C1 segment of cervical spinal cord (tissue), 14 donors: ENCODE measurements at places on chromosomes 11 and 22.

- no peak for DNase-seq
Measured at GRCh38 chr22:49789289-49790141, 38.2 kb downstream of the BRD1 start.

GRCh38 chr22:24727218-24727851 lies 47.2 kb downstream of the PIWIL3 start:
- DNase-seq, result no peak

DNA sequence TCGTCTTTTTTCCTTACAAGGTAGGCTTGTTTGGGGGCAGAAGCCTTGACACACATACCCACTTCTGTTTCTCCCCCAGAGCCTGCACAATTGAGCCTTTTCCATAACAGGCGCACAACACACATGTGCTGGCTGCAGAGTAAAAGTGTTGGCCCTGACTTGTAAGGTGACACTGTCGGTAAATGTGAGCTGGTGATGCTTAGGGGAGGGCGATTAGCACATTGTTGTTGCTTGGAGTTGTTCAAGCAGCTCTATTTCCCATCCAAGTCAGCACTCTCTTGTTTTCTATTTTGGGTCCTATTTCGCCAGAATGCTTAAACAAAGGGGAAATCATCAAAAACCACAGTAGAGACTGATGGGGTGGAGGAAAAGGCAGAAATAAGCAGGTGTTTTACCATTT lies 51.9 kb upstream of the PTPRJ start:
- no peak for DNase-seq

- no peak for DNase-seq
Measured at GRCh38 chr11:133742353-133742752, 103.0 kb downstream of the SPATA19 start.

GRCh38 chr22:38751422-38752346 lies 4.1 kb downstream of the SUN2 start:
- no peak for DNase-seq

- no peak for DNase-seq
Measured at GRCh38 chr22:19845054-19845722, 9.5 kb downstream of the GNB1L start.

DNA sequence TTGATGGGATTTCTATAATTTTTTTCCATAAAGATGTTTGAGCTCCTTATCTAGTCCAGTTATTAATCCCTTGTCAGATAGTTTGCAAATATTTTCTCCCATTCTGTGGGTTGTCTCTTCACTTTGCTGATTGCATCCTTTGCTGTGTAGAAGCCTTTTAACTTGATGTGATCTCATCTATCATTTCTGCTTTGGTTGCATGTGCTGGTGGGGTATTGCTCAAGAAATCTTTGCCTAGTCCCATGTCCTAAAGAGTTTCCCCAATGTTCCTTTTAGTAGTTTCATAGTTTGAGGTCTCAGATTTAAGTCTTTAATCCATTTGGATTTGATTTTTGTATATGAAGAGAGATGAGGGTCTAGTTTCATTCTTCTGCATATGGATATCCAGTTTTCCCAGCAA lies 1.7 kb upstream of the IL2RB start:
- DNase-seq, result no peak

DNA sequence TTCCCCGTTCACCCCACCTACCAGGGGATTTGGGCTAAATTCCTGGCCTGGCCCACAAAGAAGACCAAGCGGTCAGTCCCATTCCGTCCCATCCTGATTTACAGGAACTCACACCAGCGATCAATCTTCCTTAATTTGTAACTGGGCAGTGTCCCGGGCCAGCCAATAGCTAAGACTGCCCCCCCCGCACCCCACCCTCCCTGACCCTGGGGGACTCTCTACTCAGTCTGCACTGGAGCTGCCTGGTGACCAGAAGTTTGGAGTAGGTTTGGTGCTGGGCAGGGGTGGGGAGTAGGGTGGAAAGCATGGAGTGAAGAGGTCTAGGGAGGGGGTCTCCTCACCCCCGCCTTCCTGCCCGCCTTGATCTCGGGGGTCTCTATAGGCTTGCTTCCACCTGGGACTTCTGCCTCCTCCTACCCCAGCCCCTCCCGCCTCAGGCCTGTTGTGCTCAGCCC lies at the start of gene SERPING1:
SERPING1 (plus strand) TSS at position 225 of the 455 bp plus-strand sequence. CDS start 586 bp downstream, outside the sequence.
- peak; percentile 56 for DNase-seq
